ENCODE measurements at places on chromosomes 11 and 22. TPM values are rescaled to one million over a fixed set of nuclear protein-coding genes. Genes with fewer than 3 reads are reported as not detected.

DNA sequence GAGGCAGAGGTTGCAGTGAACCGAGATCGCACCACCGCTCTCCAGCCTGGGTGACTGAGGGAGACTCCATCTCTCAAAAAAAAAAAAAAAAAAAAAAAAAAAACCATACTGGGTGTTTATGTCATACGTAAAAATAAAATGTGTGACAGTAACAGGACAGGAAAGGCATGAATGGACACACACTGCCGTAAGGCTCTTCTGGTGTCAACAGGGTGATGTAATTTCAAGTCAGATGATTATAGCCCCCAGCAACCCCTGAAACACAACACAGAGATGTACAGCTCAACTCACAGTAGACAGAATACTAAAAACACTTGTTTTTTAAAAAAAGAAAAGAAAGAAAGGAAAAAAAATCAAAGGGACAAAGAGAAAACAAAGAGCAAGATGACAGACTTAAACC, 22.2 kb downstream of the SBF1 start:
- DNase-seq = no peak

LMO2 gene
- 0.92 TPM for total RNA-seq

OR5J2 gene
- not detected for total RNA-seq

GRCh38 chr11:93587858-93588581, 44.8 kb upstream of the SMCO4 start:
- DNase-seq = no peak

- no peak for DNase-seq
Observed at GRCh38 chr11:92841719-92842118, 127.7 kb upstream of the MTNR1B start.

DNA sequence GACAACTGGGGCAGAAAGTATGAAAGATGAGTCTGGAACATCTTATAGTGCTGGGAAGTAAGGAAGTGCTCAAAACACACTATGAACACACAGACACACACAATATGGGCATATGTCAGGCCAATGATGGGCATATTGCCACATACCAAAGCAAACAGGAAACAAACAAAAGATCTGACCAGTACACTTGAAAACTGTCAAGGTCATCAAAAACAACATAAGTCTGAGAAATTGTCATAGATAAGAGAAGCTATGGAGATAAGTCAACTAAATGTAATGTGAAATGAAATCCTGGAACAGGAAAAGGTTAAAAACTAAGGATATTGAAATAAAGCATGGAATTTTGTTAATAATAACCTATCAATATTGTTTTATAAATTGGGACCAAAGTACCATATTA, 46.4 kb downstream of the GUCY1A2 start:
- no peak for DNase-seq

DNA sequence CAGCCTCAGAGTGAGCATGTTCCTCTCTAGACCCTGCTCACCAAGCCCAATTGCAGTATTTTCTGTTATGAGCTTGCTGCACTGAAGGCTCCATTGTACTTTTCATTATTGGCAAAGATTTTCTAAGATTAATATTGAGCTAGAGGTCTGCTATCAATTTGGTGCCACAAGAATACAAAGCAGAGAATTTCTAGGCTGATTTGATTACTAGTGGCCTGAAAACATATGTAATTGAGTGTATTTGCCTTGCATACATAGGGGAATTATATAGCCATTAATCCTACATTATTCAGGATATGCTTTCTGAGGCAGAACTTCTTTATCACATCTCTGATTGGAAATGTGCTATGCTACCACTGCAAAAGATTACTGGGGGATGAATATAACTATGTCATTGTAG, 322.9 kb upstream of the ZC3H12C start:
- no peak for DNase-seq

GRCh38 chr22:35407362-35407761, 7.4 kb downstream of the MCM5 start:
- DNase-seq = no peak

CDC42EP2 gene
- total RNA-seq = 0.87 TPM

DNA sequence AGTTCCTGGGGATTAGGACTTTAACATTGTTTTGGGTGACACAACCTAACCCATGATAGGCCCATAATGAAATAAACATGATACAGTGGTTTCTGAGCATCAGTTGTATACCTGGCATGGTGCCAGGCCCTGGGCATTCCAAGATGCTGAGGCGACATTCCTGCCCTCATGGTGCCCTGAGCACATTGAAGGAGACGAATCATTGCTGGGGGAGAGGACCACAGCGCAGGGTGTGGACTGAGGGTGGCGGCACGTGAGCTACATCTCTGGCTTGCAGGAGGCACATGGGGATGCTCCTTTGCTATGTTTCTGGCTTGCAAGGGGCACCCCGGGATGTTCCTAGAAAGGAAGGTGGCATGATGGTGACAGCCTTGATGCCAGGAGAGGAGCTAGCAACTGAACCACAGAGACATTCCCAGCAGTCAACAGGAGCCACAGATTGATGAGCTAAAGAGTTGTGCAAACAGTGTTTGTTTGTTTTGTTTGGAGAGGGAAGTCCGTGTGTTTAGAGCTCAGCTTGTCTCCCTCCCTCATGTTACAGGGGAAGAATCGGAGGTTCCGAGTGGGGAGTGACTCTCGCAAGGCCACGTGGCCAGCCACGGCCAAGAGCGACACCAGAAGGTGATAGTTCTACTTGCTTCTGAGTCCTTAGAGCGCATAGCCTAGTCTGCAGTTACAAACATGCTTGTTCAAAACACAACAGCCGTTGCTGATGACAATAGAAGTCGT, 106.4 kb downstream of the MIAT start:
- no peak for DNase-seq

DNA sequence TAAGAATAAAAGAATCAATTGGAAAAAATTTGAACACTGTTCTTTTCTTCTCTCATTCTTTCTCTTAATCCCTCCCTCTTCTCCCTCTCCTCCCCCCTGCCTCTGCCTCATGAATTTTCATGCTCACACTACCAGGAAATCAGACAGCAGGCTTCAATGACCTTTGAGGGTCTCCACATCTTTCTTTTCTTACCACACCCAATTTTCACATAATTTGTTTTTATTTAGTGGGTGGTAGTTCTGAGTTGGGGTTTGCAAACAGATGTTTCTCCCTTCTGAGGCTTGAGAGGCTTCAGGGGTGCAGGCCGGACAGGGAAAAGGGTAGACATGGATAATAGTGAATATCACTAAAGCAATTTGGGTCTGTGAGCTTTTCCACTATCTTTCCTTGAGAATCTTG, 95.5 kb downstream of the SPATA19 start:
- DNase-seq = no peak

HSPB2 gene
- not detected for total RNA-seq

DNA sequence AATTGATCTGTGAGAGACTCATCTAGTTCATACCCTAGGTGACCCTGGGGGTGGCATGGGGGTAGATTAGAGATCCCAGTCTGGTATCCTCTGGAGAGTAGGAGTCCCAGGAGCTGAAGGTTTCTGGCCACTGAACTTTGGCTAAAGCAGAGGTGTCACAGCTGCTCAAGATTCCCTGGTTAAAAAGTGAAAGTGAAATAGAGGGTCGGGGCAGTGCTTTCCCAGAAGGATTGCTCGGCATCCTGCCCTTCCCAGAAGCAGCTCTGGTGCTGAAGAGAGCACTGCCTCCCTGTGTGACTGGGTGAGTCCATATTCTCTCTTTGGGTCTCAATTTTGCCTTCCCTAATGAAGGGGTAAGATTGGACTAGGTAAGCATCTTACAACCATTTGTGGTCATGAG, 653 bp downstream of the IL18BP start:
- no peak for DNase-seq

DNA sequence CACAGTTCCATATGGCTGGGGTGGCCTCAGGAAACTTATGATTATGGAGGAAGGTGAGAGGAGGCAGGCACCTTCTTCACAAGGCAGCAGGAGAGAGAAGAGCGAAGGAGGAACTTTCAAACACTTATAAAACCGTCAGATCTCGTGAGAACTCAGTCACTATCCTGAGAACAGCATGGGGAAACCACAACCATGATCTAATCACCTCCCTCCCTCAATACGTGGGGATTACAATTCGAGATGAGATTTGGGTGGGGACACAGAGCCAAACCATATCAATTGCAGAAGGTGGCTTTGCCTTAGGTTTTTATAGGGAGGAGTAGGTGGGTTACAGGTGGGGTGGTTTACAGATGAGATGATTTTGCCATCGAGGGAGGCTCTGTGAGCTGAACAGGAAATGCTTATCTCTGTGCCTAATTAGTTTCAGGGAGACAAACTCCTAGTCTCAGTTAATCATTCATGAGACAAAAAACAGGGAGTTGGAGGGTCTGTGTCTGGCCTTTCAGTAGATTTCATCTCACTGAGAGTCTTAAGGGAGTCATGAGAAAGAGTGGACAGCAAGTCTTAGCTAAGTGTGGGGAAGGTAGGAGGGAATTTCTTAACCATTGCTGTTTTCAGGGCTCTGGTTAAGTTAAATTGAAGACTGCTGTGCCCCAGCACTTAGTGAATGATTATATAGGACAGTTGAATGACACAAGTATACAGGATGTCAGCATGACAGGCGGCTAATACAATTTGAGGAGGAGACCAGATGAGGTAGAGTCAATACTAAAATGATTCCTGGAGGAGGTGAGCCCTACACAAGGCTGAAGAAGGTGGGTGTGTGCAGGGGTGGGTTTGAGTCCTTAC, 47.7 kb downstream of the CWC15 start:
- no peak for DNase-seq

DNA sequence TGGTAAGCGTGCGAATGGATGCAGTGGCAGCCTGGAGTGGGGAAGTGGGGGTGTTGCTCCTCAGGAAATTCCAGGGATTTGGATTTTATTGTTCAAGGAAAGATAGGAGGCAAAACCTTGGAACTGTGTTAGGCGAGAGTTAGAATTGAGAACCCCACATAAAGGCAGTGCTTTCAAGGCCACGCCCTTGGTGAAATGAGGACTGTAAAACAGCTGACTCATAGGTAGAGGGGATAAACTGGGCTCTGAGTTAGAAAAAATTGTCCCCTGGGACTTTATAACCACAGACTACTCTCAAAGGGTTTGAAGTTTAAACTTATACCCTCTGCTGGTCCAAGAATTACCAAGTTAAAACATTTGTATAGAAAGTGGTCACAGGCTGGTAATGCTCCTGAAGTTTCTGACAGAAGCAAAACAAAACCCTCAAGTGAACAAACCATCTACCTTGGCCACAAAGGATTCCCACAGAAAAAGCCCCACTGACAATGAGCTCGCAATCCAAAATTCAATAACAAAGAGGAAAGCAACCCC, 250.3 kb upstream of the TBCEL start:
- DNase-seq = no peak

GRCh38 chr11:79094616-79095015, 346.2 kb downstream of the TENM4 start:
- no peak for DNase-seq

- no peak for DNase-seq
Observed at GRCh38 chr11:14331476-14332136, 27.4 kb downstream of the RRAS2 start.

GRCh38 chr11:46348566-46349401, 1.5 kb downstream of the DGKZ start:
- DNase-seq = no peak

ESAM gene
- total RNA-seq = 0.26 TPM

- DNase-seq = no peak
Observed at GRCh38 chr11:132367293-132367692, 996.9 kb downstream of the NTM start.

DNA sequence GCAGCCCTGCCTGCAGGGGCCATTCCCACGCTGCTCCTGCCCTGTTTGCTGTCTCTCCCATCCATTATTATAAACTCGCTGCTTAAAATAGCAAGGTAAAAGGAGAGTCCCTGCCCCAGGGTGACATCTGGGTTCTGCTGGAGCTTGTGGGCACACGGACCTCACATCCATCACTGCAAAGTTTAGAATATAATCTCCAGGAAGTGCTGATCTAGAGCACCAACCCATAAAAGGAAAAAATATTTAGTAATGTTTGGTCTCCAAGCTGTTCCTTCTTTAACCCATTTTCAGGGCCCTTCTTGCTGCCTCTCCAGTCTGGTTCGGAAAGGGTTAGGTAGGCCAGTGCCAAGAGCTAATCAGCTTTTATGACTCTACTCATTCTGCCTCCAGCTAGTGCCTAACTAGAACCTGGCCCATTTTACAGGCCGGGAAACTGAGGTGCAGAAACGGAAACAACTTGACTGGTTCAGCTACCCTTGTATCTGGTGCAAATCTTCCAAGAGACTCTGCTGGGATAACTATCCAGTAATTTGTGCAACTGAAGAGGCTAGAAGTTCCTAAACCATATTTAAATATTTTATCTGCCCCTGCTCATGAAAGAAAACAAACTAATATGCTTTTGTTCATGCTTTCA, 37.5 kb downstream of the IRAG1 start:
- DNase-seq = no peak

Data from neural progenitor cell (in vitro differentiated cells).